ENCODE measurements at places on chromosomes 2 and 18.

DNA sequence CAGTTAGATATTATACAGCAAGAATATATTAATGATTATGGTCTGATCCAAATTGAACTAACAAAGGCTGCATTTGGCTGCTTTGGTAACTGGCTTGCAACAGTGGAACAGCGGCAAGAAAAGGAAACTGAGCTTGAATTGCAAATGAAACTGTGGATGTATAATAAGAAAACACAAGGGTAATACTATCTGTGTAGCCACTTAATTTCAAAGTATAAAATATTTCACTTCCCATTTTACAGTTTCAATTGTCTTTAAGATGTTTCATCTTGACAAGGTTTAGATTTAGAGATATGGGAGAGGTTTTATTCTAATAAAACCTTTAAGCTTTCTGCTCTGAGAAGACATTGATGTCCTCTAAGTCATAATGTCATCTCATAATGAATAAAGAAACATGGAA, 23.8 kb downstream of the WDR75 start:
- no peak for DNase-seq

GRCh38 chr2:170258382-170258781, 80.4 kb downstream of the MYO3B start:
- DNase-seq = no peak

- no peak for DNase-seq
Measured at GRCh38 chr2:39220136-39220535, 23.6 kb downstream of the CDKL4 start.

DNA sequence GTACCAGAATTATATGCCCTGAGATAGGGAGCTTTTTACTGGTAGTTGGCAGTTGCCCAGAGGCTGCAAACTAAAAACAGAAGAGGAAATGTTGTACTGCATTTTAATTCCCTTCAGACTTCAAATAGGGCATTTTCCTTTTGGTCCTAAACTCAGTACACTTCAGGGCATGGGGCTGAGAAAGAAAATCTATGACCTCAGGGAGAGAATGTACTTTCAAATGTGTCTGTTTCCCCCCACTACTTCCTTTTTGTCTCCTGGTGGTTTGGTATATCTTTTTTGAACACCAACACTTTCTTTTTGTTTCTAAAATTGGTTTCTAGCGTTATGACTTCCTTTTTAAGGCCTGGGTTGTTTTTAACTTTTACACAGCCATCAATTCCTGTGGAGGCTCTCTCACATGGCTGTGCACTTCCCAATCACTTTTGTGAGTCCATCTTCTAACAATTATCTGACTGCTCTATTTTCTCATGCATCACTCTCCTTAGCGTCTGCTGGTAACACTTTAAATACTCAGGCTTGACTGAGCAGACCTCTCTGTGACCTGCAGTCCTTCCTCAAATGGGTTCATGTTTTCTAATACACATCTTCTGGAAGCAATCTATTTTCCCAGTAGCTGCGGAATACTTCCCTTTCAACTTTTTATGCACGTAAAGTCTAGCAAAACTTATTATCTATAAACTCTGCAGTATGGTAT, 596.0 kb downstream of the LRP1B start:
- DNase-seq = no peak

GRCh38 chr2:74471332-74472065, 981 bp downstream of the MRPL53 start:
- peak; percentile 7 for DNase-seq

GRCh38 chr2:15993232-15993610, 52.9 kb downstream of the MYCN start:
- DNase-seq = no peak

DNA sequence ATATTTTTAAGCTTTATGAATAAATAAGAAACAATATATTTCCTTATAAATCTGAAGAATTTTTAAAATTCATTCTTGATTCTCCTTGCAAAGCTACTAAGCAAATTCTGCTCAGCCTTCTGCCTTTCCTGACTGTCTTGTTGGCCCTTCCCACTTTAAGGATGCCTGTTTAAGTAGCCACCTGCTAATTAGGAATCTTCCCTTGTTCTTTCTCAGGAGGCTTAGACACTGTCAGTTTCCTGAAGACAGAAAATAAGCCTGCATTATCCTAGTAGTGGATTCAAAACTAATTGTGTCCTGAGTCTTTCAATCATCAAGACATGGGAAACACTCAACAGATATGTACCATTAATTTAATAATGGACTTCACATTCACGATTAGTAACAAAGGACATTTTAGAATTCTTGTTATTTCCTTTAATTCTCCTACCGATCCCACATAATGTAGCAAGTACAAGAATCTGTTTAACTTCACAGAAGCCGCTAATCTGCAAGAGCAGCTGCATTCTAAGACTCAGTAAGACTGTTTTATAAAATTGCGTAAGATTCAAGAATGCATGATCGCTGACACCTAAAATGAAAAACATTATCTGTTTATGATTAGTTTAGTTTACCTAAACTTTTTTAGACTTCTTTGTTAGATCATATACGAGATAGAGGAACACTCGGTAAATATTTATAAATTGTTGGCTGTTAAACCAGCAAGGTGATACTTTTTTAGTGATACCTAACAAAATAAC, 445.4 kb upstream of the DSEL start:
- no peak for DNase-seq

DNA sequence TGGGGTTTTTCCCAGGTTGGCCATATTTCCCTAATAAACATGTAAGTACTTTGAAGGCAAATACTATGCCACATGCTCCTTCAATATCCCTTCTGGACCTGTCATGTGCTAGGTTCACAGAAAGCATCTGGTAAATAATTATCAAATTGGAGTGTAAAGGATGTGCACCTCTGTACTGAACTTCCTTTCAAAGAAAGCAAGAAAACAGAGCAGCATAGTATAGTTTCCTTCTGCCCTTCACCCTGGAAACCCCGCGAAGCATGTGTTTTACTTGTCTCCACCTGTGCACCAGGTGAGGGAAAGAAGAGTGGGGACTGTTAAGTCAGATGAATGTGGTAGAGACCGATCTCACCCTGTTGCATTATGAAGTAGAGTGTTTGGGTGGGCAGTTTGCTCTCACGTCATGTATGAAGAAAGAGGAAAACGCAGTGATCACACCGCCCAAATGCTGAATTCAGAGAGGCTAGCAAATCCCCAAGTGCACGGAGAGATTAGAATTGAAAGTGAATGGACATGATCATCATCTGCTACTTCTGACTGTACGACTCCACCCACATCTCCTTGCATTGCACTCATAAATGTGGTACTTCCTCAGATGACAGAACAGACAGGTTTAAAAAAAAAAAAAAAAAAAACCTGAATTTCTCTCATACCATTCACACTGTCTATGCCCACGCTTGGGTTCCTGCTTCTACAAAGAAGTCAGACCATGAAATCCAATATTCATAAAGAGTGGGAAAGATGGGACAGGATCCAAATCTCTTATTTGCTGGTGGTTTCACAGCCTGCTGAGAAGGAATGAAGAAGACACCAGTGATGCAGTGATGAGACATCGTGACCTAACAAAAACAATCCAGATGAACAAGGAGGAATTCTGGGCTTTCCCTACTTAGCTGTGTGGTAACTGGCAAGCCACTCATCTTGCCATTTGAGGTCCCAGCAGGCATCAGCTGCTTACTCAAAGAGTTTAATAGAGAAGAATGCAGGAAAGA, 448.6 kb downstream of the BCL11A start:
- no peak for DNase-seq

DNA sequence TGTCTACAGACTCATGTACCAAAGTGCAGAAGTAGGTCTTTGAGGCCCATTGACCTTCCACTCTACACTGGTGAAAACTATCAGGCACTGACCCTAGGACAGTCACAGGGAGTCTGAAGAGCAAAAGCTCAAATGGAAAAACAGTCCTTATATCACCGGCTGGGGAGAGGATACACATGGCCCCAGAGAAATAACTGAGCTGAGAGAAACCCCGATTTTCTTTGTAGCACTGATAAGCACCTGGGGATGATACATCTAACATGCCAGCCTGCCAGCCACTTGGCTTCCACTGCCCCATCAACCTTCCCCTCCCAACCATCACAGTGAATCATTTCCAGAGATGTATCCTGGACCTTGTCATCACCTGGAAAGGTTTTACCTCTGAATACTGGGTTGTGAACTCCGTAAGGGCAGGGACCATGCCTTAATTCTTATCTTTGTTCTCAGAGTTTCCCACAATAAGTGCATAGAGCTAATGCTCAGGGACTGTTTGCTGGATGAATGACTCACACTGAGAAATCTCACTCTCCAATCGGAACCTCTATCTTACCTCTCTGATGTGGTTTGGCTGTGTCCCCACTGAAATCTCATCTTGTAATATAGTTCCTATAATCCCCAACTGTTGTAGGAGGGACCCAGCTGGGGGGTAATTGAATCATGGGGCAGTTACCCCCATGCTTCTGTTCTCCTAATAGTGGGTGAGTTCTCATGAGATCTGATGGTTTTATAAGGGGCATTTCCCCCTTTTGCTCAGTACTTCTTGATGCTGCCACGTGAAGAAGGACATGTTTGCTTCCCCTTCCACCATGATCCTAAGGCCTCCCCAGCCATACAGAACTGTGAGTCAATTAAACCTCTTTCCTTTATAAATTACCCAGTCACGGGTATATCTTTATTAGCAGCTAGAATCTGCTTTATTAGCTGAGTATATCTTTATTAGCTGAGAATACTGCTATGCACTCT, 37.1 kb downstream of the EVA1A start:
- no peak for DNase-seq

GRCh38 chr18:74714791-74715190, 117.1 kb downstream of the ZNF407 start:
- no peak for DNase-seq

- no peak for DNase-seq
Measured at GRCh38 chr2:3142961-3143571, 234.6 kb downstream of the EIPR1 start.

- DNase-seq = no peak
Measured at GRCh38 chr2:64056021-64056420, 36.8 kb upstream of the VPS54 start.

DNA sequence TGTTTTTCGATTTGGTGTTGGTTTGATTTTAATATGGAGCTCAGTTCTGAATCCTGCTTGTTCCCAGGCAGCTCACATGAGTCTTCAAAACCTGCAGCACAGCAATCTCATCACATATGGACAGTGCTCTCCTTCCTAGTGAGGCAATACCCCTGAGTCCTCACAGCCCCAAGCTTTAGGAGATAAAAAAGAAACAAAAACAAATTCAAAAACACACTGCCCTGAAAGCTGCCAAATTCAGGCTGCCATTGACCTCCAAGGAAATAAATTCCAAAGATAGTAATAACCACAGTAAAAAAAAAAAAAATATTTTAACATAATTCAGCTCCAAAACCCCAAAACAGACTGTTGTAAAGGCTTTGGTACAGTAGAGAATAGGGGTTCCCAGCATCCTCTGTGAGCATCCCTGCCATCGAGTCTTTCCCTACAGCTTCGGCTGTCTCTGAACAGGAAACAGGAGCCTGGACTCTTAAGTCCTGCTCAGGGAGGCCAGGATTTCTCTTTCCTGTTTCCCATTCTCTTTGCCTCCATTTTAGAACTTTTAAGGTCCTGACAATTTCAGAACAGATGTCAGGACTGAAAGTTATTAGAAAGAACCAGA, 14.7 kb upstream of the SP3 start:
- no peak for DNase-seq

- DNase-seq = no peak
Measured at GRCh38 chr18:14978962-14979535, 231.1 kb downstream of the ANKRD30B start.

DNA sequence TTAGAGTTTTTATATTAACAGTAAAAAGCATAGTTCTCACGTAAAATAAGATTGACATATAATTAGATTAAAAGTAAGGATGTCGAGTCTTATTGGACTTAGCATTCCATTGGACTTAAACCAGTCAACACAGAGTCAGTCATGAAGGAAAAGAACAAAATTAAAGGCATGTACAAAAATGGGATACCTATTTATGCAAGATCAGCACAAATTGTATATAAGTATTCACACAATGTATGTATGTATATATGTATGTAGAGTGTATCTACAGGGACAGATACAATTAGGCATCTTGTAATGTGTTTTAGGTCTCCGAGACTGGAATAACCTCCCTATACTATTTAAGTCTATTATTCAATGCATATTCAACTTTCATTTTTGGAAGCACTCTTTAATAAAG, 419.1 kb downstream of the PARD3B start:
- no peak for DNase-seq

DNA sequence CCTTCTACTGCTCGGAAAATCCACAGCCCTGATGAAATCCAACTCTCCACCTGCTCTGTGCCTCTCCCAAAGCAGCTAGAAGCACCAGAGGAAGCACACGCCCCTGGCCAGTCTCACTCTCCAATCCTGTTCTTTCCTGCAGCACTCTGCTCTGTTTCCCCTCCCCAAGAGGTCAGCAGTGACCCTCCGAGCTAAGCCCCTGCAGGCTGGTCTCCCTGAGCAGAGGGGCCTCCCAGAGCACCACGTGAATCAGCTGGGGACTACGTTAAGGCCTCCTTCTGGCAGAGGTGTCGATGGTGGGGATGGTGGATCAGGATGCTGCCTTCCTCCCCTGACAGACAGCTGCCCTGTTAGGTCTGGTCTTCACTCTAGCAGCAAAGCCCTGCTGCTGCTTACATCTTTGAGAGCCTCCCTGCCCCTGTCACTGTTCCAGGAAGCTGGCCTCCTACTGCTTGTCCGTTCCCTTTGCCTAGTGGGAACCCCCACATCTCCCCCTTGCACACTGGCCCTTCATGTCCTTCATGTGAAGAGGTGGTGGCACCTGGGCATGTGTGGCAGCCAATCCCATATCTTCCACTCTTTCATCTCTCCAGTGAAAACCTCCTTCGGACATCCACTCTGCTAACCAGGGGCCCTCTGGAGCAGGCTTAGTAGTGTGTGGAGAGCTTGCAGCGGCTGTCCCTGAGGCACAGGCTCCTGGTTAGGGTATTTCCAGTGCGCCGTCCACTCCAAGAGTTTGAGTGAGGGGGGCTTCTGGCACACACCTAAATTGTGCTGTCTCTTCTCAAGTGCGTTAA, 307.5 kb upstream of the HS6ST1 start:
- DNase-seq = no peak

- no peak for DNase-seq
Measured at GRCh38 chr2:196442211-196442610, 197.3 kb upstream of the CCDC150 start.

GRCh38 chr18:14104201-14104600, 28.0 kb downstream of the ZNF519 start:
- no peak for DNase-seq

DNA sequence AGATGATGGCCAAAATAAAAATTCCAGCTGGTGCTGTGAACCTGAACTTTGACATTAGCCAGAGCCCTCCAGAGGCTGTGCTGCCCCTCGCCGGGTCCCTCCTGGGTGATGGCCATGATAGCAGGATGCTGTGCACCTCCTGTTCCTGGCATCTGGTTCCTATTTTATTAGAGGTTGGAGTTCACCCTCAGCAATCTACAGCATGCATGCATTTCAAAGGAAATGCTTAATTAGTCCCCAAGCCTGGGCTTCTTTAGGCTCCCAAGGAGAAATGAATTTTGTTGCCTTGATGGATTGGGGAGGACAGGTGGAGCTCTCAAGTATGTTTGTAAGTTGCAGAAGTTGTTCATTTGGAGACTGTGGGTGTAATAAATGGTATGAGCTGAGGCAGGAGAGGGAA, 166.9 kb downstream of the GLI2 start:
- DNase-seq = no peak

Data from central memory CD4-positive, alpha-beta T cell (primary cell).